ENCODE measurements at places on chromosomes 13 and 19.
A peak's percentile ranks its signal among the peaks of the same experiment; 100 is the strongest.

GRCh38 chr19:37790244-37790925 is 11.0 kb upstream of the ZNF573 start:
- DNase-seq, result no peak

GRCh38 chr13:46172531-46172991 is 9.4 kb downstream of the LCP1 start:
- DNase-seq, result peak; percentile 46

GRCh38 chr13:47678201-47678968 is 322.7 kb downstream of the SUCLA2 start:
- DNase-seq, result no peak

DNA sequence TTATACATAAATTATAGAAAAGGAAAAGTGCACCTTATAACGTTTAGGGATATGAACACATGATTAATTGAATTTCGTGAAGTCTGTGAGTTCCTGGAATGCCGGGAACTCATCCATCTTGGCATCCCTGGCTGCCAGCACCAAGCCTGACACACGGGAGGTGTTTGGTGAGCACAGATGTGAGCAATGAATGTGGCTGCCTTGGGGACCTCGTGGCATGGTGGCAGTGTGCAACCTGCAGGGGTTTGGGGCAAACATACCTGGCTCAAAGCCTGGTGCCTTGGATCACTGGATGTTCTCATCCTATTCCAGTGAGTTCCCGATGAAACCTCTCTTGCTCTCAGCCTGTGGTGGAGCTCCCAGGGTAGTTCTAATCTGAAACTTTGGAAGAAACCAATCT is 10.4 kb upstream of the MAP2K2 start:
- no peak for DNase-seq

DNA sequence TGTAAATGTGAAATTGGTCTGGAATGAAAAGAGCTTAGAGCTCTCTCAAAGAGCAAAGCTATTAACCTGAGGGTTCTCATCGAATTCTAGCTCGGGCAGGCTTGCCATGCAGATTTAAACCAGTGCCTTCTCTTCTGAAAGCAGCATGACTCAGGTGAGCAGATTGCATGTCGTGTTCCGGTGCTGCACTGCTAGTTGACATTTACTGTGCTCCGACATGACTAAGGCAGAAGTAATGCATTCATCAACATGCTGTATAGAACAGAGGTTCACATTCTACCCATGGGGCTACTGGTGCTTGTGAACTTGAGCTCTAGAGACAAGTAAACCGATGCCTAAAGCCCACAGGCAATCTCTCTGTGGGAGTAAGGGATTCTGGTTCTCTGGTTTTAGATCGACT is 947.7 kb downstream of the EFNB2 start:
- no peak for DNase-seq

GRCh38 chr13:61187471-61187870 is 228.2 kb downstream of the PCDH20 start:
- DNase-seq, result no peak

- DNase-seq, result no peak
These were observed 6.6 kb downstream of the SPHK2 start for GRCh38 chr19:48625891-48626327.

DNA sequence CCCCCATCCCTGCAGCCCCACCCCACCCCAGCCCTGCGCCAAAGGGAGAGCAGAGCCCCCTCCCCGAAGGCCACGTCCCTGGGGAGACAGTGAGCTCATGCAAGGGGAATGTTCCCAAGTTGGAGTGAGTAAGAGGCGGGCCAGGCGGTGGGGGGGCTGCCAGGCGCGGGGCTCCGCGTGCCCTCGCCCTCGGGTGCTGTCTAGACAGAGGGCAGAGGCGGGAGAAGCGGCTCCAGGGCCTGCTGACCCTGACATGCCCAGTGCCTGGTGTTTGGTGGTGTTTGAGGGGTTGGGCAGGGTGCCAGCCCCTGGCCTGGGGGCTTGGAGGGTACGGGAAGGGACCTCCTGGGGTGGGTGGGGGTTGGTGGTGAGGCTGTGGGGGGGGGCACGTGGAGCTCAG is 1.0 kb downstream of the FSTL3 start:
- no peak for DNase-seq

- DNase-seq, result no peak
These were observed 43.6 kb upstream of the UQCRFS1 start for GRCh38 chr19:29256516-29256915.

DNA sequence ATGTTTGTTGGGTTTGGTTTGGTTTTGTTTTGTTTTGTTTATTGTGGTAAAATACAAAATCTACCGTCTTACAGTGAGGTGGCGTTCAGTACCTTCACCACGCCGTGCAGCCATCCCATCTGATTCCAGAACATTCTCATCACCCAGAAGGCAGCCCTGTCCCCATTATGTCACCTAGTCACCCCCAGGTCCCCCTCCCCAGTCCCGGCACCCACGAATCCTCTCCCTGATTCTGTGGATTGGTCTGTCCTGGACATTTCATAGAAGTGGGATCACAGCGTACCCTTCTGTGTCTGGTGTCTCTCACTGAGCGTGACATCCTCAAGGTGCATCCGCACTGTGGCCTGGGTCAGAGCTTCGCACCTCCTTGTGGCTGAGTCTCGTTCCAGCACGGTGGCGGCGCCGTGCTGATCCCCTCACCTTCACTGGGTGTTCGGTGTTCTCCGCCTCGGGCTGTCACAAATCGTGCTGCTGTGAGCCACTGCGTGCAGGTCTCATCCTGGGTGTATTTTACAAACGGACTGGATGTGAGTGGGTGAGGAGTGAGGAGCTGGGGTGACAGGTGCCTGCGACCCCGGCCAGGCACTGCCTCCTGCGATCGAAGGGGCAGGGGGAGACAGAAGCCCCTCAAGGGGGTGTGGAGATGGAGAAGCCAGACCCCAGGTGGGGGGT is 580 bp upstream of the TEKTIP1 start:
- DNase-seq, result no peak

DNA sequence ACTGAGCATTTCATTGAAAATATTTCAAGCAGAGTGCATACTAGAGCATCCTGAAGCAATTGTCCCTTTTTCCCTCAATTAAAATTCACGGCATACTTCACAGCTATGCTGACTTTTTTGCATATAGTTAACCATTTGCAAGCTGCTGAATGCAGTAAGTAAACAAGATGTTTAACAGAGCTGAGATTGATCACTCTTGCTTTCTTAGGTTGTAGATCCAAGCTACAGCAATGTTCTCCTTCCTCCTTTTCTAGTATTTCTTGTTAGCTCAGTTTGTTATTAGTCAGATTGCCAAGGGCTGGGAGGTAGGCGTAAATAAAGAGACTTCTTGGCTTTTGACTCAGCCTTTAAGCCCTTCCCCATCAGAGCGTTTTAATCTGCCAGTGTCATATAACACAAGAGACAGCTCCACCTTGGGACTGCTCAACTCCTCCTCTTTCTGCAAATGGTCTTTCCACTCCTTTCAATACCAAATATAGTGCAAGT is at the start of gene SLITRK6:
Gene SLITRK6 (minus strand): TSS at position 323 of the 486 bp plus-strand sequence. CDS start 2,911 bp downstream, outside the sequence.
- DNase-seq, result no peak
